NCI-H187 treated with DMSO at 0.1 percent for 48 hours (cell line): ENCODE measurements at places on chromosomes 6 and 20.

DNA sequence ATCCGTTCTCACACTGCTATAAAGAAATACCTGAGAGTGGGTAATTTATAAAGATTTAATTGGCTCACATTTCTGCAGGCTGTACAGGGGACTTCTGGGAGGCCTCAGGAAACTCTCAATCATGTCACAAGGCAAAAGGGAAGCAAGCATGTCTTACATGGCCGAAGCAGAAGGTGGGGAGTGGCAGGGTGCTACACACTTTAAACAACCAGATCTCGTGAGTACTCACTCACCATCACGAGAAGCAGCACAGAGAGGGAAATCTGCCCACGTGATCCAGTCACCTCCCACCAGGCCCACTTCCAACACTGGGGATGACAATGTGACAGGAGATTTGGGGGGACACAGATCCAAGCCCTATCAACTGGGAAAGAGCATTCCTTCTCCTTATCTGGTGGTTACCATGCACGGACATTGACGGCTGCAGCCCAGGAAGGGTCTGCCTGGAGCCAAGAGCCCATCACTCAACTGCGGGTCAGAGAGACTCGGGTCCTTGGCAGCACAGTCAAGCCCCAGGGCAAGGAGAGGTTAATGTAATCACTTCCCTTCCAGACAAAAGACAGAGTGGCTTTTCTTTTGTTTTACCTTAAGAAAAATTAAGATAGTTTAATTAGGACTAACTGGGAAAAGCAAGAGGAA is 112.3 kb upstream of the CST7 start:
- DNase-seq = no peak

DNA sequence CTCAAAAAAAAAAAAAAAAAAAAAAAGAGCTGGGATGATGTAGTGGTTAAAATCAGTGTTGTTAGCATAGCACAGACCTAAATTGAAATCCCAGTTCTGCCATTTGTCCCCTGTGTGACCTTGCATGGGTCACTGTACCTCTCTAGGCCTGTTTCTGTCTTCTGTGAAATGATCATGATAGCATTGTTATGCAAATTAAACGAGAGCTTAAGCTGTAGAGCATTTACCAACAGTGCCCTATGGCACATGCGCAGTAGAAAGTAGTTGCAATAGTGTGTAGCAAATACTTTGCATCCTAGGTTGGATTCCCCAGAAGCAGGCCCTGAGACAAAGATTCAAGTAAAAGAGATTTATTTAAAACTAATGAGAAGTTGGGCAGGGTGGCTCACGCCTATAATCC is 7.3 kb downstream of the PSORS1C2 start:
- no peak for DNase-seq

DNA sequence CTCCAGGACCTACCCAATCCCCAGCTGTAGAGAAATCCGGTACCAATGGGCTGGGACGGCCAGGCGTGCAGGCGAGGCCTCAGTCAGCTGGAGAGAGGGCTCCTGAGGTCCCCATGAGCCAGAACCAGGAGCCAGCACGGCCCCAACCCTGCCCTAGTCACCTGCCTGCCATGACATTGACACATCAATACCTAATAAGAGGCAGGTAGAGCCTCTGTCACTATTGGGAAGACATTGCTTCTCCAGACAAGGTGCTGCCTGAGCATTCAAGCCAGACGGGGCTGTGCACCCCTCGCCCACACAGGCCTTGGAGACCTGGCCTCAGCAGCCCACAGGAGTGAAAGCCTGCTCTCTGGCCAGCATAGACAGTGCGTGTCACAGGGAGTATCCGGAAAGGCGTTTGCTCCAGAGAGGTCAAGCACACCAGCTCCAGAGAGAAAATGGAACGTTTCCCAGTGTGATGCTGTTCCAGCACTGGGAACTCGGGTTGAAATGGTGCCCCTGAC is 3.5 kb downstream of the DLL1 start:
- no peak for DNase-seq

DNA sequence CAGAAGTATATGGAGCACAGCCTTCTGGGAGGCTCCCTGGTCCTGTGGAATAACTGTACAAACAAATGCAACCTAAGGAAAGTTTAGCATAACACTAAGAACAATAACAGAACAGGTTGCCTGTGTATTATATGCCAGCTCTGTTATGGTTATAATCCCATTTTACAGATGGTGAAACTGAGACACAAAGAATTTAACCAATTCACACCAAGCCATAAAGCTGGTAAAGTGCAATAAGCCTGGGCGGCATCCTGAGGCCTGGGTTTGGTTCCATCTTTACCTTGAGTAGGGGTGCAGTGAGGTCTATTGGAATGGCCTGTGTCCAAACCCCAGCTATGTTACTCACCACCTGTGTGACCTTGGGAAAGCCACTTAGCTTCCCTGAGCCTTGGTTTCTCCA is 14.7 kb upstream of the PACSIN1 start:
- no peak for DNase-seq

- DNase-seq = no peak
Observed at GRCh38 chr20:22690000-22690399, 105.6 kb upstream of the FOXA2 start.

GRCh38 chr20:24979036-24979960 is 13.3 kb downstream of the APMAP start:
- DNase-seq = no peak

DNA sequence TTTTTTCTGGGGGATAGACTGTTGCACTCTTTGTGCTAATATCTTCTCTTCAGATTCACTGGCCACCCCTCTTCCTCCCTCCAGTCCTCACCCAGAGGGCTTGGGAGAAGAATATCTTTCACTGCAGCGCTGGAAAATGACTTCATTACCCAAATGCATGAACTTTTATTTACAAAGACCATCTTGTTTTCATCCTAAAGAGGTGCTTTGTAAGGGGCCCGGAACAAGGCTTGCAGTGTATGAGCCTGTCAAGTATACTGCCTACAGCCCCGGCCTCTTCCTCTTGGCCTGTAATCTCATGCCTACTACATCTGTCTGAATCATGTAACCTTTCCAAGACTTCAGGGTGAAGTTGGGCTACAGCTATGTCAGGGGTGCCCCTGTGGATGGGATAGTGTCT is 554 bp upstream of the LAMA4 start:
- no peak for DNase-seq

GRCh38 chr6:41655646-41656001 is 17.4 kb downstream of the MDFI start:
- DNase-seq = no peak

GRCh38 chr20:48603819-48604405 is 223.9 kb downstream of the PREX1 start:
- DNase-seq = no peak

GRCh38 chr20:6094063-6094462 is 28.8 kb downstream of the FERMT1 start:
- no peak for DNase-seq

DNA sequence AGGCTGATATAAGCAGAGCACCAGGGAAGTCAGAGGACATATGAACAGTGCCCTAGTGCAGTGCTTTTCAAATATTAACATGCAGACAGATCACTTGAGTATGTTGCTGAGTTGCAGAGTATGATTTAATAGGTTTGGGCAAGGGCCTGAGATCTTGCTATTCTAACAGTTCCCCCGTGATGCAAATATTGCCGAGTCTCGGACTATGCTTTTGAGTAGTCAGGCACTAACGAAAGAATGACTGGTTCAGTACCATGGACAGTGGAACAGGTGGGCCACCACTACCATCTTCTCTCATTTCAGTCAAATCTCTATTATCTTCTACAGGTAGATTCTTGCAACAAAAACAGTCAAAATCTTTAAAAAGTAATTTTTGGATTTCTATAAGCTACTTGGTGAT is 3.7 kb upstream of the TMEM200A start:
- DNase-seq = no peak

DNA sequence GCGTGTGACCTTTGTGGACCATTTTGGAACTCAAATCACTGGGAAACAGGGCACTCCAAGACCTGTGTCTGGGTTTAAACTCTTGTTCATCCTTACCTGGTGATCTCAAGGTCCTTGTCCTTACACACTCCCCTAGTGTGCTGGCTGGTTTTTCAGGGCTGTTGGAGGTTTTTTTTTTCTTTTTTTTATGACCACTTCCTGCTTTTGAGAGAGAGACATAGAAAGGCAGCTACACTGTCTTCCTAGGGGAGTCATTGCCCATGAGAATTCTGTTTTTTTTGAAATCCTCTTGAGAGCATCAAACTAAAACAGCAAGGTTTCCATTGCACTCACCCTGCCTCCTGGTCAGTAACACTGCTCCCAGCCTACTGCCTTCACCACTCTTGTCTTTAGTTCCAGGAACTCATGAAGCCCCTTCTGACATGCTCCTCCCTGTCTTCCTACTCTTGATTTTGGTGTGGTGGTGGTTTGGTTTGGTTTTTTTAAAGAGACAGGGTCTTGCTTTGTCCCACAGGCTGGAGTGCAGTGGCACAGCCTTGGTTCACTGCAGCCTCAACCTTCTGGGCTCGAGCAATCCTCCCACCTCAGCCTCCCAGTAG is 28.6 kb downstream of the PRPH2 start:
- DNase-seq = no peak

DNA sequence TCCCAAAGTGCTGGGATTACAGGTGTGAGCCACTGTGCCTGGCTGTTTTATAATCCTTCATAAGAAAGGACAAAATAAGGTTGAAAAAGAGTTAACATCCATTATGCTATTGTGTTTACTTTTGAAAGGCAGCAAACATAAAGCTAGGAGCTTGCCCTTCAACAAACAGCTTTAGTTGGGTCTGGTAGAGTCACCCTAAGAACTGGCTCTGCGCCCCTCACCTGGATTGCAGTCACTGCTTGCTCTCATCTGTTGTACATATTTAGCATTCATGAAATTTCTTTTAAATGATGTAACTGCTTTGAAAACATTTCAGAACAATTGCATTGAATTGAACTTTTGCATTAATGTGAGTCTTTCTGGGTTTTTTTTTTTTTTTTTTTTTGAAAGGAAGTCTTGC is 38.9 kb downstream of the JARID2 start:
- no peak for DNase-seq

DNA sequence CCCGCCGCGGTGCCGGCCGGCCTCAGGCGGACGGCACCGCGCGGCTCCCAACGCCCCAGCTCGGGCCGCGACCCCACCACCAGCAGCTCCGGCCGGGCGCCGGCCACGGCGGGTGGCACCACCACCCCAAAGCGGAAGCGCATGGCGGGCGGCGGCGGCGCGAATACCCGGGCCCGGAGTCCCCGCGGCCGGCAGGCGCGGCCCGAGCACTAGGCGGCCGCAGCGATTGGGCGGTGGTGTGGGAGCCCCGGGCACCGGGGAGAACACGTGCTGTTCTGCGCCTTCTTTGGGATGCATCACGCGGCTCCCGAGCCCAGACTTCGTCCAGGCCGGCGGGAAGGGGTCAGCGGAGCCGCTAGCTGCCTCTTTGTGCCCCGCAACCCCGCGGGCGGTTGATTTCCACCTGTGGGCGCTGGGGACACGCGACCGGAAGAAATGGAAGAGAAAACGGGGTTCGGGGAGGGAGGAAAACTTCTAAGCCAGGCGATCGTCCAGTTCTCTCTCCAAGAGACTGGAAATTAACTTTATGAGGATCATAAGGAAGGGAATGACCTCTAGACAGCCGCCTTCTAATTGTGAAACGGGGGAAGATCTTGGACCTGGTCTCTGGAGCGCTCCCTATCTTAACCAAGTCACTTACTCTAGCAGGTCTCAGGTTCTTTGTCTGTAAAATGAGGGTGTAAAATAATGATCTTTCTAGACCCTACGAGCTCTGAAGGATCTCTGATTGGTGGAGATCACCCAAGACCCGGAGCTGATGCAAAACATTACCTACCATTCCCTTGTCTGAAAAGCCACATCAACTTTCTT is at the start of gene EPM2A:
Gene EPM2A, minus strand, starts transcription at position 165 of the 810 bp plus-strand sequence. Its CDS starts 22 bp downstream, at position 143.
- DNase-seq = no peak

DNA sequence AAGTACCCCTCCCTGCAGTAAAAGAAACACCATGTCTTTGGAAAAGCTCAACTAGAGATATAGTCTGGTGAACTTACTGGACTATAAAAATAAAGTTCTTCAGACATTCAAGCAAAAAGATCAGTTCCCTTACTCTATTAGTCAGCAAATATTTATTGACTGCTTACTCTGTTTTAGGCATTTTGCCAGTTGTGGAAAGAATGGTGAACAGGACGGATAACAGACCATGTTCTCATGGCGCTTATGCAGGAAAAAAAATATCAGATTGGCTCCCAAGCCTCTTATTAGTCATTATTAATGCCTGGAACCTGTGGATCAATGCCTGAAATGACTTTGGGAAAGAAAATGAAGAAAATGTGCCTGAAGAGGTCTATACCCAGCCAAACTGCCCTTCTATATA is 282.2 kb upstream of the EPHA7 start:
- DNase-seq = no peak

GRCh38 chr20:34514897-34515483 is 1.2 kb upstream of the DYNLRB1 start:
- DNase-seq = no peak

- DNase-seq = no peak
Observed at GRCh38 chr6:10425176-10425974, 10.5 kb upstream of the TFAP2A start.

DNA sequence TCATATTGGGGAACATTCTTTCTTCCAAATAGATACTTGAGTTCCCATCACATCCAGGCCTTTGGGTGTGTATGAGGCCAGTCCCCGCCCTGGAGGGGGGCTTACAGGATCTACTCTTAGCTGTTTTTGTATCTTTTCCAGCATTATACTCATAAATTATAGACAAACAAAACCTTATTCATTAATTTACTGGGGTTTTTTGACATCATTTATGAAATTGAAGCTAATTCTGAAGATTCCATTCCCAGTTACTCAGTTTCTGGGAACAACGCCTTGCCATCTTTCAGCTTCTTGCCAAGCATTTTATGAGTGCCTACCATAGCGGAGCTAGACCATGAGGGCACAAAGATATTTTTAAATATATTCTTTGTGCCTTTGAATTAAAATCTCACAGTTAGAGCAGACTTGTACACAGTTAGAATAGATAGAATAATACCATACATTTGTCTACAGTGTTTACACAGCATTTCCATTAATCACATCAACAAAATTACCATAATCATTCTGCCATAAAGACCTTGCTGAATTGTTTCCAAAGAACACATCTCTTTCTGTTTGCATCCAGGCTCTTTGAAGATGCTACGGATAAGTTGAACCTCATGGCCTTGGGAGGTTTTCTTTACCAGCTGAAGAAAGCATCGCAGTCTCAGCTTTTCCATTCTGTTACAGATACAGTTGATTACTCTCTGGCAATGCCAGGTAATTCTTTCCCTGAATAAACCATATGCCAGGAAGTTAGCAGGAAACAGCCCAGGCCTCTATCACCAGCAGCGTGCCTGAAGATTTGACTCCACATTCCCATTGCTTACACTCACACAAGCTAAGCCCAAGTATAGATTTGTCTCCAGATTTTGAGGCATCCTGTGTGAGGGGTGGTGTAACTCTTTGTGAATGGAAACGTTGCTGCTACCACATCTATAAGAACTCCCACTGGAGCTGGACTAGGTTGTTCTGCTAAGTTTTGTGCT is 75.4 kb upstream of the PBOV1 start:
- no peak for DNase-seq
